Muscle of leg (tissue), 16 donors: ENCODE measurements at places on chromosomes 11 and 22.

GRCh38 chr11:27297616-27298015 is 65.4 kb downstream of the CCDC34 start:
- H3K27ac ChIP-seq = no peak overlapping the region
- H3K4me3 ChIP-seq = no peak overlapping the region
- H3K4me1 ChIP-seq = peaks cover 2% of the 10 kb centered on the region
- no peaks in the 10 kb centered on the region for H3K36me3 ChIP-seq
- no peak for DNase-seq

DNA sequence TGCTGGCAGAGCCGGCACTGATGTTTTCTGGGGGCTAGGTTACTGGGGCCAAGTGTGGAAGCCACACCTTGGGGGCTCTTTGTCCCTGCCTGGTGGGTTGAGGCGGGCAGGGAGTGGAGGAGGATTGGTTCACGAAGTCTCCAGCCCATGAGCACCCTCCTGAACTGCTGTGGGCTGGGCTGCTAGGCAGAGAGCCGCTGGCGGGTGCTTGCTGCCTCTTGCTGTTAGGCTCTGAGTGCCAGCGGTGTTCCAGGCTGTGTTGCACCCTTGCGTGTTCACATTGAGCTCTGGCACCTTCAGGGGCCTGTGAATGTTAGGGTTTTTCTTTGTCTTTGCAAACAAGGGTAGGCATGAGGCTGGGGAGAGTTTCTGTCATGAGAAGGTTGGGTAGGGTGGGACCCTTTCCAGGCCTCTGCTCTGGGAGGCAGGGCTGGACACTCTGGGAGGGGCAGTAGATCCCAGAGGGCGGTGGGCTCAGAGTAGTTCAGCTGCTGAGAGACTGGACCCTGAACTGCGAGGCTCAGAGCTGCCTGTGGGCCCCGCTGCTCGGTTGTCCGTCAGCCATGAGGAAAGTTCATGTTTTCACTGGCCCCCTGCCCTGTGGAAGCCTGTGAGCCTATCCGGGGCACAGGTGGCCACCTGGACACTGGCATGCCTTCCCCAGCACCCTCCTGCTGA is 24.0 kb upstream of the TMEM191C start:
- H3K36me3 ChIP-seq = peaks cover 35% of the 10 kb centered on the region
- no peak for DNase-seq
- no peak overlapping the region for H3K27ac ChIP-seq

DNA sequence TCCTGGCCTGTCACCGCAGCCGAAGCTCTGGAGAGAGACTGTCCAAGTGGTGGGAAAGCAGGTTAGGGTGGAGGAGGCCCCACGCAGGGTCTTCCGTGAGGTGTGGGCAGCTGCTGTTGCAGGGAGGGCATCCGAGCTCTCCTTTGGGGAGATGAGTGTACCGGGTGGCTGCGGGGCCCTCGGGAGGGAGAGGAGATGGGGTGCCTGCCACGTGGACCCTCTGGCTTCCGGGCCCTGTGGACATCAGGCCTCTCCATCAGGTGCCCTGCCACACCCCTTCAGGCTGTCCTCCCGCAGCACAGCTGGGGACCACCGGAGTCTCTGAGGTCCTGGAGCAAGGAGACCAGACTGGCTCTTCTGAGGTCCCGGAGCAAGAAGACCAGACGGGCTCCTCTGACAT is 1.7 kb downstream of the PTDSS2 start:
- H3K4me3 ChIP-seq = peak overlapping the region; percentile 59
- DNase-seq = no peak
- peaks cover 32% of the 10 kb centered on the region for H3K36me3 ChIP-seq
- peaks cover 32% of the 10 kb centered on the region for H3K4me1 ChIP-seq
- H3K27me3 ChIP-seq = no peaks in the 10 kb centered on the region

DNA sequence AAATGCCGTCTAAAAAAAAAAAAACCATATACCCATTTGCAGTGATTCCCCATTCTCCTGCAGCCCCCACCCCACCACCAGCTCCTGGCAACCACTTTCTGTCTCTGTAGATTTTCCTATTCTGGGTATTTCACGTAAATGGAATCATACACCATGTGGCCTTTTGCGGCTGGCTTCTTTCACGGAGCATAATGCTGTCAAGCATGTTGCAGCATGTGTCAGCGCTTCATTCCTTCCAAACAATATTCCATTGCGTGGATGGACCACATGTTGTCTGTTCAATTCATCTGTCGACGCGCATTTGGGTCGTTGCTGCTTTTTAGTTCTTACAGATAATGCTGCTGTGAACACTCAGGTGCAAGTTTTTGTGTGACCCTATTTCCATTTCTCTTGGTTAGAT is 14.8 kb upstream of the EMID1 start:
- H3K27me3 ChIP-seq = no peaks in the 10 kb centered on the region
- H3K4me3 ChIP-seq = no peak overlapping the region
- no peak overlapping the region for H3K27ac ChIP-seq
- no peaks in the 10 kb centered on the region for H3K36me3 ChIP-seq

- H3K27ac ChIP-seq = no peak overlapping the region
- no peak for DNase-seq
- no peak overlapping the region for H3K4me3 ChIP-seq
- peaks cover 70% of the 10 kb centered on the region for H3K4me1 ChIP-seq
Measured at GRCh38 chr11:119666061-119666460, 62.9 kb downstream of the NECTIN1 start.

DNA sequence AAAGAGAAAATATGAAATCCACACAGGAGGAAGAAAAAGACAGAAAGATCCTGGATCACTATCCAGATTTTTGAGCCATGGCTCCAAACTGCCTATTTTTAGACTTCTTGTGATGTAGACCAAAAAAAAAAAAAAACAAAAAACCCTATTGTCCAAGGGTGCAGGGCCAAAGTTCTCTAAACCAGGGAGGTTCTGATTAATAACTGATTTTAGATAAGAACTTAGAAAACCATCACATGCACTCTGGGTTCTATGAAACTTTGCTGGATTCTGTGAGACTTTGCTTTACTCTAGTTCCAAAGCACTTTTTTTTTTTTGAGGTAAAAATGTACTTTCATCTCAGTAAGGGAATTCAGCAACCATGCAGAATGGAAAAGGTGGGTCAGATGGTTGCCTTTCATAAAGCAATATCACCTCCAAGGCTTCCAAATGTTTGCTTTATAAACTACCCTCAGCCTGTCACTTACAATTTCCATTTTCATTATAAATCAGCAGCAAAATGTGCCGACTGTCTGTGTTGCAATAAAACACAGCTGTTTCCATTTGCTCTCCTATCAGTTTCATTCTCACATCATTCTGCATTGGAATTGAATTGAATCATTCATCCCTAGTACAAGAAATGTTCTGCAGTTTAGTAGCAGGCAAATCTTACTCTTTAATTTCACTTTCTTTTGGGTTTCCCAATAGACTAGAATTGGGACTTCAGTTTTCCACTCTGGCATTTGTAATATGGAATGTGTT is 1584.3 kb upstream of the RAG2 start:
- H3K4me3 ChIP-seq = no peak overlapping the region
- H3K4me1 ChIP-seq = no peaks in the 10 kb centered on the region
- H3K27me3 ChIP-seq = no peaks in the 10 kb centered on the region
- no peak overlapping the region for H3K27ac ChIP-seq

DNA sequence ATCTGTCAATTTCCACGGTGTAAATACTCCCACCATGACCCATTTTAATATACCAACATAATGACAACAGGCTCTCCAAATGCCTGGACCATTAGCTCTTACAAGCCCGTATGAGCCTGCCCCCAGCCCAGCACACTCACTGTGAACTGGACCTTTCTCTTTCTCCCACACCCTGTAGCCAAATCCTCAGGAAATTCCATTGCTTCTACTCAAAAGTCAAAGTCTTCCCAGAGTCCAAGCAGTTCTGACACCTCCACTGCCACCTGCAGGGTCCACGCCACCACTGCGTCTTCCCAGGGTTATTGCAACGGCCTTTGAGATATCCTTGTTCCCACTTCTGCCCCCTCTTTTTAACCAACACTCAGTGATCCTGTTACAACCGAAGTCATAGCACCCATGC is 110.1 kb upstream of the ASPHD2 start:
- H3K4me3 ChIP-seq = no peak overlapping the region
- H3K27me3 ChIP-seq = peaks cover 5% of the 10 kb centered on the region
- H3K27ac ChIP-seq = no peak overlapping the region
- DNase-seq = no peak
- no peaks in the 10 kb centered on the region for H3K36me3 ChIP-seq
- peaks cover 6% of the 10 kb centered on the region for H3K4me1 ChIP-seq

DNA sequence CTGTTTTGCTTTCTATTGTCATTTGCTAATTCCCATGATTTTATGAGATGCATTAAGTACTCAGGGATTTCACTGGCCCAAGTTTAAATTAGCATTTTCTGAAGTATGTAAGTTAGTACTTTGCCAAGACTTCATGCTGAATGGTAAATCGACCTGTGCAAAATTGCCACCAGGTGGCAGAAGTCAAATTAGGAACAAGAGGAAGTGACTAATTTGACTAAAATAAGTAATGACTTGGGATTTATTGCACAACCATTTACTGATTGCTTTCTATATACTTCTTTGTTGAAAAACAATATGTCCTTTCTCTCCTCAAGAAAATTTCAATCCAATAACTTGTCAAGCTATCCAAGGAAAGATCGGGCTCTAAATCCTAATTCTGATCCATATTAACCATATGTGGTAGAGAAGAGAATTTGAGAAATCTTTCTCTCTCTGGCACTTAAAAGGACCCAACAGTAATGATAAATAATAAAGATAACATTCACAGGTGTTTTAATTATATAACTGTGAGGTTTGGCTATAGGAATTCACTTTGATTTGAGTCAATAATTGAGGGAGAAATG is 253.7 kb upstream of the CHORDC1 start:
- no peaks in the 10 kb centered on the region for H3K27me3 ChIP-seq
- H3K36me3 ChIP-seq = no peaks in the 10 kb centered on the region
- H3K4me1 ChIP-seq = no peaks in the 10 kb centered on the region

DNA sequence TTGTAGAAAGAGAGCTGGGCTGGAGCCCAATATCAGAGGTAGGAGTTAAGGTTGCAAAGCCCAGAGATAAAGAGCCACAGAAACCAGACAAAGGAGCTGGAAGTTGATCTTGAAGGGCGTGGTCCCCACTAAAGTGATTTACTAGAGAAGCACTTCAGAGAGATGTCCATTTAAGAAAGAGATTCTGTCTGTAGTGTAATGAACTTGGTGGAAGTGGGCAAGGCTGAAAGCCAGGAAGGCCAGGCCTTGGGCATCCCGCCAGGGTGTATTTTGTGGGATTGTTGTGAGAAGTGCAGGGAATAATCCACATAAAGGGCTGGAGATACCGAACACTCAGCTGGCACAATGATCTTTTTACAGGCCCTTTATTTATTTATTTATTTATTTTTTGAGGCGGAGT is 1398.8 kb downstream of the TBC1D22A start:
- no peaks in the 10 kb centered on the region for H3K27me3 ChIP-seq
- no peak for DNase-seq
- H3K36me3 ChIP-seq = no peaks in the 10 kb centered on the region
- no peaks in the 10 kb centered on the region for H3K4me1 ChIP-seq

DNA sequence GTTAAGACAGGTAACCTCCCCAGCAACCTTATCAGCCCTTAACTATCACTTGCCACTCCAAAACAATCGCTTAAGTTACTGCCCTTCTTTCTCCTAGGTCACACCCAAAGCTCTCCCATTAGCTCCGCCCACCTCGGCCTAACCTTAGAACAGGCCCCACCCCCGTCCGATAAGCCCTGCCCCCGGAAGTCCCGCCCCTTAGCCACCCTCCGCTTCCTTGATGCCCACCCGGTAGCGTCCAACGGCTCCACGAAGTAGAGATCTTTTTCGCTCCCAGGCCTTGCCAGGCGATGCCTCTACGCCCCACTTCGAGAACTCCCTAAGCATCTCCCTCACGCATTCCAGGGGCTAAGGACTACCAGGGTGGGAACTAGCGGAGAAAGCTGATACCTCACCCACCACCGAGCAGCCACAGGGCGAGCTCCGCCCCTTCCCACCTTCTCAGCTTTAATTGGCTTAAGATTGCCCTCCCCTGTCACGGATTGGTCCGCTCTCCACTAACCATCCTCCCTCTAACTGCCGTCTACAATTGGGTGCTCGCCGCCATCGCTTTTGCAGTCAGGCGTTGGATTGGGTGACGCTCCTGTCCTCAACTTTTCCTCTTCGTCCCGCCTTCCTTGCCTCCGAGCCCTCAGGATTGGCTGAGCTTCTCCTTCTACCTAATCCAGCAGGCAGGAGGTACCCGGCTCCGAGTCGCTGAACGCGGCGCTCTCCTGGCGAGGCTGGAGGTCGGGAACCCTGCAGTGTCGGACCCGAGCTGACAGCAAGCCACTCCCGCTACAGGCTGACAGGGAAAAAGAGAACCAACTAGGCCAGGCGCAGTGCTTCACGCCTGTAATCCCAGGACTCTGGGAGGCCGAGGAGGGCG is at the start of gene ZBTB3:
TSS of gene ZBTB3 (minus strand) at position 425 of the 868 bp plus-strand sequence. CDS start 496 bp downstream, outside the sequence.
- H3K4me1 ChIP-seq = peaks cover 15% of the 10 kb centered on the region
- no peaks in the 10 kb centered on the region for H3K27me3 ChIP-seq
- peak within 1 kb of the TSS; percentile 88 for H3K4me3 ChIP-seq
- DNase-seq = peak; percentile 100
- H3K36me3 ChIP-seq = peaks cover 23% of the 10 kb centered on the region

DNA sequence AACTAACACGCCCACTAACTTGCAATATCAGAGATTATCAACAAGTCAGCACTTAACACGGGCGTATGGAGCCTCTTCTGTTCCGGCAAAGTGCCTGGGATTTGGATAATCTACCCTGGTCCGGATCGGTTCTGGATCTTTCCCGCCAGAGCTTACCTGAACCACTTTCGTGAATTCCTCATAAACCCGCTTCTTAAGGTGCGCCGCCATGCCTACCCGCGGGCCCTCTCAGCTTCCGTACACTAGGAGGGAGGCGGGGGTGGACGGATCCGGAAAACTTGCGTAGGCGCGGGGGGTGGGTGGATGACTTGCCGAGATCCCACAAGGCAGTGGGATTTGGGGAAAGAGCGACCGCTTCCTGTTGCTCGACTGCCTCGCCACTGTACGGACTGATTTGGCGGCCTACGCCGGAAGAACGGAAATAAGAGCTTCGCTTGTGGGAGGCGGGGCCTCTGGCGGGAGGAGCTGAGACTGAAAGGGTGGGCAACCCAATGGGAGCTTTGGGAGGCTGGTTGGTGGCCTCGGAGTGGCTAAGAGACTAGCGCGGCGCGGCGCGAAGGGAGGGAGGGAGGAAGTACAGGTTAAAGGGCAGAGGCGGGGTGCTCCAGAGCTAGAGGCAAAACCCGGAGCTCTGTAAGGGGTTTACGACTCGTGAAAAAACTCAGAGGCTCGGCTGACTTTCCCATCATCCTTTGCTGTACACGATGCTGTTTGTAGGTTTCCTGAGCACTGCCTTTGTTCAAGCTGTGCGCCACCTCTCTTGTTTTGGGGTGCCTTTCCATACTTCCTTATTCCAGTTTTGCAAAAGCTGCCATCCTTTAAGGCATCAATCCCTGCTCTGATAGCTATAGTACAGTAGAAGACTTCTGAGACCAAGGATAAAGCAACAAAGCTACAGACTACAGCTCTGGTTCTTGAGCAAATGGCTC is at the start of gene INTS4:
TSS of gene INTS4 (minus strand) at position 235 of the 929 bp plus-strand sequence. CDS start at position 210, 25 bp downstream.
- peaks cover 12% of the 10 kb centered on the region for H3K4me1 ChIP-seq
- H3K4me3 ChIP-seq = peak within 1 kb of the TSS; percentile 69
- DNase-seq = peak; percentile 100
- no peaks in the 10 kb centered on the region for H3K27me3 ChIP-seq

GRCh38 chr11:75743711-75744563 is 24.6 kb upstream of the DGAT2 start:
- H3K4me3 ChIP-seq = no peak overlapping the region
- peaks cover 10% of the 10 kb centered on the region for H3K4me1 ChIP-seq
- peaks cover 3% of the 10 kb centered on the region for H3K27me3 ChIP-seq
- H3K36me3 ChIP-seq = no peaks in the 10 kb centered on the region
- no peak overlapping the region for H3K27ac ChIP-seq

- H3K36me3 ChIP-seq = no peaks in the 10 kb centered on the region
- H3K27ac ChIP-seq = peak within 1 kb of the TSS; percentile 57
- peak within 1 kb of the TSS; percentile 18 for H3K4me3 ChIP-seq
- no peaks in the 10 kb centered on the region for H3K27me3 ChIP-seq
- peak; percentile 82 for DNase-seq
Measured at GRCh38 chr11:10693509-10694081, at the start of gene IRAG1. IRAG1 (minus strand) TSS chr11:10693755; CDS start chr11:10693602, 153 bp downstream.
